ENCODE measurements at places on chromosomes 3 and 15. TPM values are rescaled to one million over a fixed set of nuclear protein-coding genes. Genes with fewer than 3 reads are reported as not detected.

DNA sequence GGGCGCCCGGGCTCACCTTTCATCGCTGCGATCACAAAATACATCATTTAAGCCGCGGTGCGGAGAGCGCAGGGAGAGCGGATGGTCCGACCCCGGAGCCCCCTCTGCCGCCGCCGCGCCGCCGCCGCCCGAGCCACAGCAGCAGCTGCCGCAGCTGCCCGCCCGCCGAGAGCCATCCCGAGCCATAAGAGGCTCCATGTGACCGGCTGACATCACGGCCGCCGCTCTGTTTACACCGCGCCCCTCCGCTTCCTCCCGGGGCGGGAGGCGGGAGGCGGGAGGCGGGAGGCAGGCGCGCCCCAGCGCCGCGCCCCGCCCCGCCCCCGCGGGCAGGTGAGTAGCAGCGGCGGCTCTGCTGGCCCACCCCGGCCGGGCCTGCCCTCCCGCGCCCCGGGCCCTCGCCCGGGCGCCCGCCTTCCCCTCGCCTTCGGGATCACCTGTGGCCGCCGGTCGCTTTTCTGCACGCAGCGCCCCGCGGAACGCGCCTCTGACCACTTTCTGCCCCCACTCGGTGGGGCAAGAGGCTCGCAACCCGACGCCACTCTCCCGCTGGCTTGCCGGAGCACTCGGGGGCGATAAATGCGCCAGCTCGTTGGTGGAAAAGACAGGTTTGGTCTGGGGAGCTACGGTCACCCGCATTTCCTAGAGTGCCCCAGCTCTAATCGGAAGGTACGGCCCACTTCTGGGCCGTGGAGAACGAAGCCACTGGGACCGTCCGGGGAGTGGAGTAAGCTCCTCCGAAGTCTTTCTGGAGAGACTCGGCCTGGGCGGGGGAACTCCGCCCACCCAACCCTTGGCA, 113.6 kb upstream of the ICE2 start:
- no peaks in the 10 kb centered on the region for H3K4me1 ChIP-seq
- H3K27ac ChIP-seq: peak overlapping the region; percentile 88
- no peaks in the 10 kb centered on the region for H3K27me3 ChIP-seq
- H3K4me3 ChIP-seq: peak overlapping the region; percentile 75
- DNase-seq: peak; percentile 95
- no peaks in the 10 kb centered on the region for H3K36me3 ChIP-seq

PIERCE2 gene
- total RNA-seq: 2.3 TPM

- H3K27ac ChIP-seq: no peak overlapping the region
- no peaks in the 10 kb centered on the region for H3K4me1 ChIP-seq
- no peaks in the 10 kb centered on the region for H3K36me3 ChIP-seq
- H3K27me3 ChIP-seq: no peaks in the 10 kb centered on the region
Observed at GRCh38 chr15:86125775-86126174, 46.1 kb downstream of the AGBL1 start.

DNA sequence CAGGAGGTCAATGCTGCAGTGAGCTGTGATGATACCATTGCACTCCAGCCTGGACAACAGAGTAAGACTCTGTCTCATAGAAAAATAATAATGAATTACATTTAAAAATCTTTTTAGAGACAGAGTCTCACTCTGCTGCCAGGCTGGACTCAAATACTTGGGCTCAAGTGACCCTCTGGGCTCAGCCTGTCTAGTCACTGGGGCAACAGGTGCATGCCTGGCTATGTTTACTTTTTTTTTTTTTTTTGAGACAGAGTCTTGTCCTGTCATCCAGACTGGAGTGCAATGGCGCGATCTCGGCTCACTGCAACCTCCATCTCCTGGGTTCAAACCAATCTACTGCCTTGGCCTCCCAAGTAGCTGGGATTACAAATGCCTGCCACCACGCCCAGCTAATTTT, 8.0 kb upstream of the PLEKHO2 start:
- H3K27ac ChIP-seq: no peak overlapping the region
- no peak overlapping the region for H3K4me3 ChIP-seq
- peaks cover 15% of the 10 kb centered on the region for H3K4me1 ChIP-seq
- H3K27me3 ChIP-seq: no peaks in the 10 kb centered on the region
- no peaks in the 10 kb centered on the region for H3K36me3 ChIP-seq

GRCh38 chr3:13123765-13124164, 50.5 kb upstream of the IQSEC1 start:
- no peak overlapping the region for H3K27ac ChIP-seq
- DNase-seq: no peak
- H3K4me1 ChIP-seq: no peaks in the 10 kb centered on the region
- H3K36me3 ChIP-seq: no peaks in the 10 kb centered on the region
- H3K27me3 ChIP-seq: no peaks in the 10 kb centered on the region

DNA sequence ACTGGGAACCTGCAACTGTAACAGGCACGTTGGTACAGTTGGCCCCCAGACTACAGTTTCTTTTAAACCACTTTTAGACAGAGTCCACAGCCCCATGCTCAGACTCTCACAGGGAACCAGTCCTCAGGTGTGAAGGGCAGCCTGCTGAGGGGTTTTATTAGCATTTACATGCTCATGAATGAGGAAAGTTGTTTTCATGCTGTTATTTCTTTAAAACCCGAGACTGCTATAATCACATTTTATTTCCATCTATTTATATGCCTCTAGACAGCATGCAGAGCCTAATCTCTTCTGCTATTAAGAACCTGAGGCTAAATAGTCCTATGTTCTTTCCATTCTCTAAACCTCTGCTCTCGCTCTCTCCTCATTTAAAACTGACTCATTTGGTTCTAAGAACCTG, 26.3 kb upstream of the FSIP1 start:
- H3K4me3 ChIP-seq: no peak overlapping the region
- H3K27ac ChIP-seq: no peak overlapping the region
- H3K36me3 ChIP-seq: no peaks in the 10 kb centered on the region
- H3K4me1 ChIP-seq: no peaks in the 10 kb centered on the region
- no peak for DNase-seq

GRCh38 chr3:160968761-160969160, 136.4 kb downstream of the B3GALNT1 start:
- no peak for DNase-seq
- no peak overlapping the region for H3K4me3 ChIP-seq
- no peaks in the 10 kb centered on the region for H3K36me3 ChIP-seq
- no peaks in the 10 kb centered on the region for H3K4me1 ChIP-seq
- H3K27ac ChIP-seq: no peak overlapping the region

GRCh38 chr3:23996095-23996524, 51.0 kb downstream of the NR1D2 start:
- no peak overlapping the region for H3K27ac ChIP-seq
- no peak overlapping the region for H3K4me3 ChIP-seq
- no peak for DNase-seq
- H3K4me1 ChIP-seq: peaks cover 20% of the 10 kb centered on the region
